ENCODE measurements at places on chromosomes 3 and 15.
A peak's percentile ranks its signal among the peaks of the same experiment; 100 is the strongest.

DNA sequence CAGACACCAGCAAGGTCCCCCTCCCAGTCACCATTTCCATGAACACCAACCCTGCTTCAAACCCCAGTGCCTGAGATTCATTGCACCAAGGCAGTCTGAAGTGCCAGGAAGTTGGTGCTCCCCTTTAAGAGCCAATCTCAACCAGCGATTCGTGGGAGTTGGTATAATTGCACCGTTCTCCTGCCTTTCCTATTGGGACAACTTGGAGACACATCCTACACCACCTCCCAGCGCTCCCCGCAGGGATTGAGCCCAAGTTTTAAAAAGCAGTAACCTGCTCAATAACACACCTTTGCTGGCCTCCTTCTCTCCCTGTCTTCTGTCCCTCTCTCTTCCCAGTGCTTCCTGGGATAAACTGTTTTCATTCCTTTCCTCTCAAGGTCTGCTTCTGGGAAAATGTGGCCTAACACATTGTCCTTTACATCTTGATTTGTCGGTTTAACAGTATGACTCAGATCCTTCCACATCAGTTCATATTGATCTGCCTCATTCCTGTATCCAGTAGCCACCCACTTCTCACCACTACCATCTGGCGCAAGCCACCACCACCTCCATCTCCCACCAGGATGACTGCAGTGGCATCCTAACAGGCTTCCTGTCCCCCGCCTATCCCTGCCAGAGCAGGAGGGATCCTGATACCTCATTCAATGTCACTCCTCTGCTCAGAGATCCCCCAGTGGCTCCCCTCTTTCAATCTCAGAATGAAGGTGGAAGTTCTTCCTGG is 37.8 kb upstream of the HRH1 start:
- no peak for DNase-seq

DNA sequence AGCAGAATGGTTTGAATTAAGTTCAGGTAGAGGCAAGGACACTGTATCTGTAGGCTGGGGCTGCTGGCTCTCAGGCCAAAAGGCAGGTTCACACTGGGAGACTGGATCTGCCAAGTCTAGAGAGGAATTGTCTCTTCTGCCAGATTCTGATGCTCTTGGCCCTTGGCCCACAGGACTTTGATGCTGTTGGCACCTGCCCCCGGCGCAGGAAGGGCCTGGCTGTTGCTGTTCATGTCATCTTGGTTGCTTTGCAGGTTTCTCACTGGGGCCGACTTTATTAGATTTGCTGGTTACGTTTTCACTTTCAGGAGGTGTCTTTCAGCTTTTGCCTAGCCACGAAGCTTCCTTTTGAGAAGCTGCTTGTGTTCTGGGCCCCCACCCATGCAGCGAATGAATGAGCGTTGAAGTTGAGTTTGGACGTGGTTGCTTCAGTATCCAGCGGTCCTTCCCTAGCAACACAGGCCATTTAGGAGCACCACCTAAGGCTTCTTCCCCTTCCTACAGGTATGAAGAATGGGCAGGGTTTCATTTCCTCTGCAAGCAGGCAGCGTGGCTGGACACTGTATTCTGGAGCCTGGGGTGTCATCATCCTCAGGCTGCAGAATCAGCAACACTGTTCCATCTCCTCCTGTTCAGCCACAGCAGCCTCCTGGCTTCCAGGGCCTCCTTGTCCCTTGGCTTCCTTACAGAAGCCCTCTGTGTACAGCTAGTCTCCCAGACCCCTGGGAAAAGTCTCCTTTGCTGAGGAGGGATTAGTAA is 65.6 kb upstream of the PRR23C start:
- no peak for DNase-seq

- no peak for DNase-seq
Measured at GRCh38 chr3:11534793-11535101, 109.0 kb downstream of the VGLL4 start.

- DNase-seq, result peak; percentile 25
Measured at GRCh38 chr3:172259111-172259541, 189.1 kb downstream of the GHSR start.
